ENCODE measurements at places on chromosomes 13 and 19.

DNA sequence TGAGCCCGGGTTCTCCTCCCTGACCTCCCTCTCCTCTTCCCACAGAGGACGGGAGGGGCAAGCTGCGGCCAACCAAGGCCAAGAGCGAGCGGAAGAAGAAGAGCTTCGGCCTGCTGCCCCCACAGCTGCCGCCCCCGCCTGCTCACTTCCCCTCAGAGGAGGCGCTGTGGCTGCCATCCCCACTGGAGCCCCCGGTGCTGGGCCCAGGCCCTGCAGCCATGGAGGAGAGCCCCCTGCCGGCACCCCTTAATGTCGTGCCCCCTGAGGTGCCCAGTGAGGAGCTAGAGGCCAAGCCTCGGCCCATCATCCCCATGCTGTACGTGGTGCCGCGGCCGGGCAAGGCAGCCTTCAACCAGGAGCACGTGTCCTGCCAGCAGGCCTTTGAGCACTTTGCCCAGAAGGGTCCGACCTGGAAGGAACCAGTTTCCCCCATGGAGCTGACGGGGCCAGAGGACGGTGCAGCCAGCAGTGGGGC is 162.2 kb downstream of the KDM4B start:
- DNase-seq: no peak

- DNase-seq: no peak
Observed at GRCh38 chr13:100958831-100959230, 284.2 kb upstream of the TMTC4 start.

GRCh38 chr13:73828811-73829210 is 305.4 kb downstream of the KLF12 start:
- no peak for DNase-seq

GRCh38 chr13:80562433-80563156 is 221.7 kb upstream of the SPRY2 start:
- no peak for DNase-seq

DNA sequence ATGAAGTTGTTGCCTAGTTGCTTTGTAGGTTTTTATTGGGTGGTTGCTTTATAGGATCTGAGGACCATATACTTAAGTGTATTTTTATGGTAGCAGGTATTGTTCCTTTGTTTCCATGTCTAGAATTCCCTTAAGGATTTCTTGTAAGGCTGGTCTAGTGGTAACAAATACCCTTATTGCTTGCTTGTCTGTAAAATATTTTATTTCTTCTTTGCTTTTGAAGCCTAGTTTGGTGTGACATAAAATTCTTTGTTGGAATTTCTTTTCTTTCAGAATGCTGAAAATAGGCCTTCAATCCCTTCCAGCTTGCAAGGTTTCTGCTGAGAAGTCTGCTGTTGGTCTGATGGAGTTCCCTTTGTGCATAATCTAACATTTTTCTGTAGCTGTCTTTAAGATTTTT is 18.1 kb upstream of the ZSCAN5A start:
- no peak for DNase-seq

DNA sequence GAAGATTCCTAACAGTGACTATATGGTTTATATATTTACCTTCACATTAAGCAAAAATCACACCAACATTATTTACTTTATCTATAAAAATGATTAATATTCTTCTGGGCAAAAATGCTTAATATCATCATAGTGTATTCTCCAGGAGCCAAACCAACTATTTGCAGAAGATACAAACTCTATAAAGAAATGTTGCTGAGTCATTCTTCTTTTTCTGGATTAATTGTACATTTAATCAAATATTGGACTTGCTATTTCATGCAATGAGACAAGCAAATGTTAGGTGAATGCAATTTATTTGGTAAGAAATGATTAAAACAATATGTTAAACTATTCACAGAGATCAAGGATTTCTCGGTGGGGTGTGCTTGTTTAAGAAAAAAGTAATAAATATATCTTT is 1075.8 kb downstream of the PCDH9 start:
- no peak for DNase-seq

DNA sequence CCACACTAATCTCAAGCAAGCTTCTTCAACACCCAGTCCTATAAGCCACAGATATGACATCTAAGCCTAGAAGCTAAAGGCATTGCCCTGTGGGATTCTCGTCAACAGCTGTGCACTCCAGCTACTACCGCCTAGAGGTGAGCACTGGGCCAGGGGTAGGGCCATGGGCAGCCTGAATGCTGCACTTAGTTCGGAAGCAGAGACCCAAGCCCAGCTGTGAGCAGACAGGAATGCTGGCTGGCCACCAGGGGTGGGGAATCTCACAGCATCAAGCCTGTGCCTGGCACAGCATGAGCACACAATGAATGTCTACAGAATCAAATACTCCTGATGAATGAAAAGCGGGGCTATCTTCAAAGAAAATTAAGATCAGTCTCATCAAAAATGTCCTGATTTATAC is 167.5 kb upstream of the UBL3 start:
- DNase-seq: no peak

DNA sequence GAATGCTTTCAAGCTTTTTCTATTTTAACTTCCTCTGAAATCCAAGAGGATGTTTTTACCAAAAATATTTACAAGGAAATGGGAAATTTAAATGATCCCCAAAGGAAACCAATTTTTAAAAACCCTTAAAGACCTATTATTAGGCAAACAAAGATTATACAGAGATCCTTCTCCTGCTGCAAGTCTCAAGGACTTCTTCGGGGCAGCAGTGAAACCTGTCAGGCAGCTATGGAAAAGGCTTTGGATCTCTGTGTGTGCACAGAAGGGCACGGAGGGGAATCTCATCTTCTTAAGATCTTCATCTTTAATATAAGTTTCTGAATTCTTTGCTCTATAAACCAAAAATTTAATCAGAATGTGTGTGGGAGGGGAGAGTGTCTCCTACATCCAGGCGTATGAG is 36.0 kb upstream of the CLDN10 start:
- DNase-seq: no peak

DNA sequence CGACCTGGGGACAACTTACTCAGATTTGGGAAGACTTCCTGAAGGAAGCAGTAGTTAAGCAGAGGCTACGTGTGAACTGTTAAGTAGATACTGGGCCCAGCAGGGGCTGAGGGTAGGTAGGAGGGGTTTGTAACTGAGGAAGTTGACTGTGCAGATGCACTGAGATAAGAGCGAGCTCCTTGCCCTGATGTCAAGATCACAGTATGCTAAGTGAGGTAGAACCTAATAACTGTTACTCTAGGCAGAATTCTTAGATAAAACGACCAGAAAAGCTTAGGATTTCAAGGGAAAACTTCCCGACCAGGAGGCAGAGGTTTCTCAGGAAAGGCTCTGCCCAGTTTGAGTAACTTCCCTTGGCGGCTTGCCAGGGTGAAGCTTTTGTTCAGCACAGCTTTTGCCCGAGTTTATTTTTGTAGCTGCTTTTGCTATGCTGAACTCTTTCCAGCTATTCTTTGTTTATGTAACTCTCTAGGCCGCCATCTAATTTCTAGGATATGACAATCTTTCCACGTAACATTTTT is 632.1 kb downstream of the DIAPH3 start:
- DNase-seq: peak; percentile 85

GRCh38 chr13:60162096-60162495 is 1.6 kb downstream of the DIAPH3 start:
- DNase-seq: no peak

DNA sequence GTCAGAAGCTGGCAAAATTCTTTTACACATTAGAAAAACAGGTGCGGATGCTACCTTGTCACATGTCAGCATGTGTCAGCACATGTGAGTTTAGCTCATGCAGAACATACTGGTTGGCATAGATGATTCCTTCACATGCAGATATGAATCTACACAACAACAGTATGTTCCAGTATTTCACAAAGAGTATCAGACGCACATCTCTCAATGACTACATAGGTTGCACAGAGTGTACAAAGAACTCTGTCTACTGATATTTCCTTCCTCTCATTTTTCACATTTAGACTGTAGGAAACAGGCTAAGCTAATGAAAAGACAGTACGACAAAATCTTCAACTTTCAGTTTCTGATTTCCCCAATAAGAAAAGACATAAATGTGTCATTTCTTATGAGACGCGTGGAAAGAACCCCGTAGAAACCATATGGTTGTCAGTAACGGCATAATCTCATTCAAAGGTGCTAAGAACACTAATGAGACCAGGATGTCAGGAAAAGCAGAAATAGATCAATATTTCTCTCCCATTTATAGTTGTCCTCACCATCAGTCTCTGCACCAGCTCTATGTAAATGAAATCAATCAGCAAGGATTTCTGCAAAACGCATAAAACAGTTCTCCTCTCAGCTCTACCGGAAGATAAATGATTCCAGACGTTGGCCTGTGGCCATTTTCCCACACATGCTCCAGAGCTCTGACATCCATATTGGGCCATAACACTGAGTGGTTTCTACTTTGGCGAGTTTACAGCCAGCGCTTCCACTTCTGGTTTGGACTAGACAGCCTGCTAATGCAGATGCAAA is 81.2 kb downstream of the STARD13 start:
- DNase-seq: peak; percentile 78

DNA sequence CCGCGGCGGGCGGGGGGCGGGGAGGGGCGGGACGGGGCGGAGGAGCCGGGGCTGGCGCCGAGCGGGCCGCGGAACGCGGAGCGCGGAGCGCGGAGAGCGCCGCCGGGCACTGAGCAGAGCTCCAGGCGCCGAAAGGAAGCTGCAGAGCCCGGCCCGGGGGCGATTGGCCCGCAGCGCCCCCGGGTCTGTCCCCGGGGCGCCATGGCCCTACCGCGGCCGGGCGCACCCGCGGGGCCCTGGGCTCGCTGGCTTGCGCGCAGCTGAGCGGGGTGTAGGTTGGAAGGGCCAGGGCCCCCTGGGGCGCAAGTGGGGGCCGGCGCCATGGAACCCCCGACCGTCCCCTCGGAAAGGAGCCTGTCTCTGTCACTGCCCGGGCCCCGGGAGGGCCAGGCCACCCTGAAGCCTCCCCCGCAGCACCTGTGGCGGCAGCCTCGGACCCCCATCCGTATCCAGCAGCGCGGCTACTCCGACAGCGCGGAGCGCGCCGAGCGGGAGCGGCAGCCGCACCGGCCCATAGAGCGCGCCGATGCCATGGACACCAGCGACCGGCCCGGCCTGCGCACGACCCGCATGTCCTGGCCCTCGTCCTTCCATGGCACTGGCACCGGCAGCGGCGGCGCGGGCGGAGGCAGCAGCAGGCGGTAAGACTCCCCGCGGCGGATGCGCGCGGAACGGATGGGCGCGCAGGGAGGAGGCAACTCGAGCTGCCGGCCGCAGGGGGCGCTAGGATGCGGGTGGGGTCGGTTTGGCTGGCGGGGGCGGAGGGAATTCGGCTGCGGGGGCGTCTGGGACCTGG is at the start of gene PDE4A:
Gene PDE4A, plus strand, starts transcription at position 95 of the 796 bp plus-strand sequence. Its CDS starts 227 bp downstream, at position 322.
- DNase-seq: no peak

DNA sequence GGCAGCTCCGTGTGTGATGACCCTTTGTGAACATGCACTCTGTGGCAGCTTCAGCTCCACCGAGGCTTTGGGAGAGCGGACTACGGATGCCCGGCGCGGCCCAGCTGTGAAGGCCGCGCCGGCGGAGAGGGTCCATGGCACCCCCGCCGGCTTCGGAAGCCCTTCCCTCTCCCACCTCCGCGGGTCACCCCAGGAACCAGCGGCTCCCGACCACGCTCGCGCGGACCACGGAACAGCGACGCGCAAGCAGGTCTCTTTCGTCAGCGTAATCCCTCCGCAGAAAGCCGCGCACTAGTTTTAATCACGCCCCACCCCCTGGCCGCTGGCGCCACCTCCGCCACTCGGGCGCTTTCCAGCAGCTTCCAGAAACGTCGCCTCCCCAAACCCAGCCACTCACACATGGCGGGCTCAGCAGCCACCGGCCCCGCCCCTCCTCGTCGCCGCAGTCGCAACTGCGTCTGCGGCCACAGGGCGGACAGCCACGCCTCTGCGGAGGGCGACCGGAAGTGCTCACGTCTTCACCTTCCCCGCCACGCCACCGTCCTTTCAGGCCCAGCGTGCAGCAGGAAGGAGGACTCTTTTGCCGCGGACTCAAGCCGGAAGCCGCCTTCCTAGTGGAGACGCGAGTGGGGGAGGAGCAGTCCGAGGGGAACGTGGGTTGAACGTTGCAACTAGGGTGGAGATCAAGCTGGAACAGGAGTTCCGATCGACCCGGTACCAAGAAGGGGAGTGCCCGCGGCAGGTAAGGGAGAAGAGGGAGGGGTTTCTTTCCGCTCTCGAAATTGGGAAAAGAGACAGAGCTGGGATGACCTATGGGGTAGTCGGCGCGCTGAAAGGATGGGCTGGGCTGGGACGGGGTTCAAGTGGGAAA is at the start of gene USPL1:
Gene USPL1, plus strand, starts transcription at position 606 of the 871 bp plus-strand sequence. CDS start 3,221 bp downstream, outside the sequence.
- peak; percentile 99 for DNase-seq

- no peak for DNase-seq
Observed at GRCh38 chr19:55257461-55258420, 1.1 kb downstream of the PPP6R1 start.

GRCh38 chr19:14023404-14024235 is 4.3 kb upstream of the RLN3 start:
- peak; percentile 65 for DNase-seq

GRCh38 chr13:97491452-97491851 is 57.5 kb downstream of the RAP2A start:
- no peak for DNase-seq

GRCh38 chr19:58338825-58339558 is 12.2 kb downstream of the ZSCAN22 start:
- no peak for DNase-seq

GRCh38 chr13:75365724-75366173 is 116.2 kb downstream of the TBC1D4 start:
- no peak for DNase-seq

DNA sequence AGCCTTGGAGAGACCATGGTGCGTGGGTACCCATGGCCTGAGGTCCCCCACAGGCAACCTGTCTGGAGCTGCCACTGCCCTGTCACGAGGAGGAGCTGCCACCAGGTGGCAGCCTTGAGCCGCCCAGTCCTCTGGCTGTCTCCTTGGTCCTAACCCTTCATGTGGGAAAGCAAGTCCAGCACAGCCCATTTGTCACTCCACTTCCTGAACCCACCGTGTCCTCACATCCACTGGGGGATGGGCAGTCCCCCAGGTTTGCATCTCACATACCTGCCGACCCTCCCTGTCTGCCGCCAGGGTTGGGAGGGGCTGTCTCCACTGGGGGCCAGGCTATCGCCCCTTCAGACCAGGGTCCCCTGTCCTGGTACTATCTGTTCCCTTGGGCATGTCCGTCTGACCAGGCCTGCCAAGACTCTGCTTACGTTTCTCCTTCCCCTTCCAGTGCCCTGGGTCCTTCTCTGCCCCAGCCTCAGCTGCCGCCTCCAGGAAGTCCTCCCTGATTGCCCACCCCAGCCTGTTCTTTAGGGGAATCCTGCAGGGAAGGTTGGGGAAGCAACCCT is 4.5 kb downstream of the FAM174C start:
- peak; percentile 87 for DNase-seq

GRCh38 chr13:38819053-38819452 is 132.2 kb downstream of the FREM2 start:
- DNase-seq: no peak

GRCh38 chr19:37079238-37079637 is 1.0 kb downstream of the ZNF420 start:
- DNase-seq: no peak

DNA sequence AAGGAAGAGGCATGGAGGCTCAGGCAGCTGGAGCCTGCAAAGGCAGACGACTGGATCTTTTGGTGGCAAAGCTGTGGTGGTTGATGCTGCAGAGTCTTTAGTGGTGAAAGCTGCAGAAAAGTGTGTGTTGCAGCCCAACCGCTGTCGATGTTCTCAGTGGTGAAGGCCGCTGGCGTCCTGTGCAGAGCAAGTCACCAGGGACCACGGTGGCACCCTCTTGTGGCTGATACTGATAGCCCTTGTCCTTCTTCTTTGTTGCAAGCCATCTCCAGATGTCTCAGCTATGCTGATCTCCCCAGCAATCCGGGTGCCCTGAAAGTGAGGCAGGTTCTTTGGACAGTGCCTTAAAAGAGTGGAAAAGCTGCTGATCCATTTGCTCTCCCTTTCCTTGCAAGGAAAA is 610.9 kb upstream of the PCDH9 start:
- no peak for DNase-seq

- DNase-seq: no peak
Observed at GRCh38 chr13:111924678-111925075, 142.3 kb upstream of the SOX1 start.
